Urothelium cell line (cell line): ENCODE measurements at places on chromosomes 6 and 20.

DNA sequence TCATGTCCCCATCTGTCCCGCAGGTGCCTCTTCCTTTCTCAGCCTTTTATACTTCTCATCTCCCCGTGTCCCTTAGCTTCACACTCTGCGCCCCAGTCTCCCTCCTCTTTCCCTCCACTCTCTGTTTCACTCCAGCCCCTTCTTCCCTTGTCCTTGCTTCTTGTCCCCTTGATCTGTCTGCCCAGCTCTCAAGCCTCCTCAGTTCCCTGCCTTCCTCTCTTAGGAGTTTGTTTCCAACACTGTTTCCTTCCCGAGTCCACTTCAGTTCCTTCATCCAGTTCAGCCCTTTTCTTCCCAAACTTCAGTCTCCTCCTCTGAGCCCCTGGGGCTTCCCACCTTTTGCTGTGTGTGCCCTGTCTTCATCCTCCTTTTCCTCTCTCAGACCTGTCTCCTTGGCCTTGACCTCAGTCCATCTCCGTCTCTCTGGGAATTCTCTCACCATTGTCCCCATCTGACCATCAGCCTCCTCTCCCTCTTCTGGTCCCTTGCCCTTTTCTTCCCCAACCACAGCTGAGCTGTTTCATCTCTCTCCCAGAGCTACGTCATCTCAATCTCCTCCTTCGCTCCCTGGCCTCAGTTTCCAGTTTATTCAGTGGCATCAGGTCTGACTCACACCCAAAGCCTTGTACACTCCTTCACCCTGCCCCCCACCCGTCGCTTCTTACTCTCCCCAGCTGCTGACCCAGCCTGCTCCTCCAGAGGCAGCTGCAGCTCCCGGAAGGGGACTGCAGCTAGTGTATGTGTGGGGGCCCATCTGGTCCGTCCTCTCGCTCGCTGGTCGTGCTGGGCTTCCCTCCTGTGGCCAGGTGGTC, 2.7 kb upstream of the DDR1 start:
- peak; percentile 47 for DNase-seq

- DNase-seq = no peak
Measured at GRCh38 chr6:149642829-149643580, 5.5 kb downstream of the KATNA1 start.

- no peak for DNase-seq
Measured at GRCh38 chr20:53307964-53308597, 285.6 kb downstream of the ZNF217 start.

- DNase-seq = no peak
Measured at GRCh38 chr6:4398791-4399190, 263.4 kb upstream of the ECI2 start.

GRCh38 chr6:13425270-13425873, 62.0 kb downstream of the GFOD1 start:
- no peak for DNase-seq

DNA sequence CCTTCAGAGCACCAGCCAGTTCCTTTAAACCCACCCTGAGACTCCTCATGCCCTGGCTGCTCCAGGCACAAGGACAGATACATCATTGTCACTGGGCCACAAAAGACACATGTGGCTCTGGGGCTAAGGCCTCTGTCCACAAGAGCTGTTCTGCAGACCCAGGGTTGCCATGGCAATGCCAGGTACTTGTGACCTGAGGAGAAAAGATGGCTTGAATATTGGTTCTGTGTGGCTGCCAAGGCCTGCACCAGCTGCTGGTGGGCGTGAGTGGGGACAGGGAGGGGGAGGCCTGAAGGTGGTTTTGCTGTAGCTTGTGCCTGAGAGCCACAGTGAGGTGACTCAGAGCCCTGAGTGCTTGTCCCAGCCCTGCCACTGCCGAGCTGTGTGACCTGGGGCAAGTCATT, 31.8 kb downstream of the SAYSD1 start:
- no peak for DNase-seq

- peak; percentile 2 for DNase-seq
Measured at GRCh38 chr6:128139519-128139918, 238.7 kb upstream of the THEMIS start.

DNA sequence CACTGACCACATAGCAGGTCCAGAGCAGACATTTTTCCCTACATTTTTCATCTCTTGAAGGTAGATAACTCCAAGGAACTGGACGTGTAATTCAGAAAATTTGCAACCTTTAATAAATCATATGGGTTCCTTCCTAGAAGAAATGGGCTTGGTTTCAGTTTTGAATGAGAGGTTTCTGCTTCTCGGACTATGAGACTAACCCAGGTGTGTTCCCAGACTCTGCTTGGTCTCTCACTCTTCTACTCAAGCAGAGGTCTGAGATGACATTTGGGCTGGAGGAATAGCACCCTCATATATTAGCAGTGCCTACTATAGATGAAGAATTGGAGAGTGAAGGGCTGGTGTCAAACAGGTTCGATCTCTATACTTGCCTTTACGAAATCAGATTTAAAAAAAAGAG, 231.2 kb downstream of the DOK5 start:
- no peak for DNase-seq

DNA sequence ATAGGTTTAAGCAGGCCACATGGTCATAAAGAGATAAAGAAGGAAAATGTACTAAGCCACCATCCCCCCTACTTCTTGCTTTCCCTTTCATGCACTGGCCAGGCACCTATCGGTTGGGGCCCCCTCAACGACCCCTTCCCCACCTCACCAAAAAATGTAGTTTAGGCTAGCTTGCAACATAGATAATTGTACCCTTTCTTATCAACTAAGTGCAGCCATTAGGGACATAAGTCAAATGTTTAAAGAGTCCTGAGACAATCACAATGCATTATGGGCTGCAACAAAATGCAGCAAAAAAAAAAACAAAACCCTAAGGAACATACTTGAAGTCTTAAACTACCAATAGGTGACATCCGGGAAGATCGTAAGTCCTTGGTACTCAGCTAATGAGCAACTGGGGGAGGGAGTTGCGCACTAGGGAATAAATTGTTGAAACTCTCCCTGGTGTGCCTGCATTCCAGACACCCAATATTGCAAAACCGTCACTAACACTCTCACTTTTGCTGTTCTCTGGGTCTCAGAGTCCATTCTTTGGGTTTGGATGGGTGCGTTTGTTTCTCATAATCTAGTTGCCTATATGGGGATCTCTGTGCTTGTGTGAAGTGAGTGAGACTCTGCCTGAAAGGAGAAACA, 12.4 kb upstream of the HLA-G start:
- no peak for DNase-seq

GRCh38 chr6:35401514-35401913, 50.6 kb upstream of the FANCE start:
- no peak for DNase-seq

DNA sequence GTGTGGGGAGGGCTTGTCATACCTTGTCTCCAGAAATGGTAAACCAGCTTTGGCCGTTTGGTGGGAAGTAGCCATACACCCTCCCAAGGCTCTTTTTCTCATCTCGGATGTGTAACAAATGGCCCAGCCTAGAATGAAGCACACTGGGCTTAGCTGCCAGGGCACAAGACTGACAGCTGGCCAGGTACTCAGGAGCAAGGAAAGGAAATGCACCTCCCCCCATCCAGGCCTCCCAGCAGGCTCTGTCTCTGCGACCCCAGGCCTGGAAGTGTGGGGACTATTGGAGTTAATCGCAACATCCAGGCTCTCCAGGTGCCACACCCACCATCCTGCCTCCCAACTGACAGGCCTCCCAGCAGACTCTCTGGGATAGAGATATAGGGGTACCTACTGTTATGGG, 43.0 kb downstream of the MRS2 start:
- no peak for DNase-seq

DNA sequence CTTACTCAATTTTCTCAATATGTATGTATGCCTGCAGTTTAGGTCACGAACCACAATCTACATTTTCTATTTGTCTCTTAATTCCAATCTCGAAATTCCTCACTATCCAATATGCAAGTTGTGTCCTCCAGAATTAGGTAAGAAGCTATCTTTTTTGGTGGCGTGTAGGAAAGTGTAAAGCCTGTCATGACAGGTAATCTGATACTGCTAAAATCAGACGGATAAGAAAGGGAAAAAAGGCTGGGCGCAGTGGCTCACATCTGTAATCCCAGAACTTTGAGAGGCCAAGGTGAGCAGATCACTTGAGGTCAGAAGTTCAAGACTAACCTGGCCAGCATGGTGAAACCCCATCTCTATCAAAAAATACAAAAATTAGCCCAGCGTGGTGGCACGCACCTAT, 185.3 kb downstream of the IBTK start:
- DNase-seq = no peak
